ENCODE measurements at places on chromosomes 1 and 21.

DNA sequence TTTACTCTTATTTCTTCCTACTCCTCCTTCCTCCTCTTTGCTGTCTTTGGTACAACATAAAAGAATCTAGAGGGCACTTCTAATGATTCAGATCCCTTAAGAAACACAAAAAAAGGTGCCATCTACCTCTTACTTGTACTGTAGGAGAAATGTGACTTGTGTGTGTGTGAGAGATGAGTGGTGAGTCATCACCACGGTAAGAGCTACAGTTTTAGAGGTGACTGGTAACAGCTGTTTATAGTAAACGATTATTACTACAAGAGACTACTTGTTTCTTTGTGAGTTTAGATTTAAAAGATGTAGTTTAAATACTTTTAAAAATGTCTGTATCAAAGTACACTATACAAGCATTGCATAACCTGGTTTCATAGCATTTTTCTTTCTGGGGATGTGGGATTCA, 40.4 kb downstream of the SLC35D1 start:
- no peak for DNase-seq

DNA sequence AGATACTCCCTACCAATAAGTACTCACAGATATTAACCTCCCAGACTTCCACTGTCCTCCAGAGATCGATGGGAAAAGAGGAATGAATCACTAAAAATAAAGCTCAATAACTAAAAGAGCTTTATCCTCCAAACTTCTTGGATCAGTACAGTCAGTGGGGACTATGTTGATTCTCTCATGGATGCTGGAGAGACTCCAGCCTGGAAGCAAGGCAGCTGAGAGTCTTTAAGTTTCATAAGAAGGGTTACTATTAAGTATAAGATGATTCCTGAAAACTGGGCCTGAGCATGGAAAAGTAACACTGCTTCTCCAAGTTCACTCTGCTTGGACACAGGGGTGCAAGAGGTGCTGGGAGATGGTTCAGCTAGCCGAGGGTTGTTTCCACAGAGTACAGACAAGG, 6.2 kb upstream of the DDR2 start:
- DNase-seq: no peak

- no peak for DNase-seq
Observed at GRCh38 chr1:200767321-200767720, 28.6 kb downstream of the CAMSAP2 start.

GRCh38 chr21:14251336-14251735, 35.4 kb downstream of the RBM11 start:
- no peak for DNase-seq

GRCh38 chr1:69862906-69863305, 295.2 kb downstream of the LRRC7 start:
- DNase-seq: no peak

DNA sequence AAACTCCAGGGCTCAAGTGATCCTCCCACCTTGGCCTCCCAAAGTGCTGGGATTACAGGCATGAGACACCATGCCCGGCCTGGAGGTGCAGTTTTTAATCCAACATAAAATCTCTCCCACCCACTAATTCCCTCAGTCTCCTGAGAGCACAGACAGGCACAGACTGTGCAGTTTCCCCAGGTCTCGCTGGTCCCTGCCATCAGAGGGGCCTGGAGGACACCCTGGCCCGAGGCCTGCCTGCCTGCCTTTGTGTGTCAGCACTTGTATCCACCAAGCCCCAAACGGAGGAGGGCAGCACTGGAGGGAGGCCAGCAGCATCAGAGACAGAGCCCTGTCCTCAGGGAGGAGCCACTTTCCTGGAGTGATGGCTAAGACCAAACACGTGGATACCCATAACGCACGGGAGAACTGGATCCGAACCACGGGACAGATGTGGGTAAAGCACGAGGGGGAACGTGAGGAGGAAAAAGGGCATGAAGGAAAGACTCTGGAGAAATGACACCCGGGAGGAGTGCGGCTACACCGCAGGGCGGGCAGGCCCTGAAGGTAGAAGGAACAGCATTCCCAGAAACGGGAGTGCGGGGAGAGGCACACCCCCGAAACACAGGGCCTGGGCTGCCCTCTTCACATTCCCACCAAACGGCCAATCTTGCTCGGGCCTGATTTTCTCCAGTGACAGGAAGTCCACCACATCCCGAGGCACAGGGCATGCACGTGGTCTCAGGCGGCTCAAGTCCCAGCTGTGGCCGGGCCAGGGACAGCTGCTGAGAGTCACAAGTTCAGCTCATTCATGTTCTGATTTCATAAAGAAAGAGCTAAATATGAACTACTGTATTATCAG, 29.7 kb downstream of the NPHP4 start:
- no peak for DNase-seq

GRCh38 chr1:96730574-96731298, 9.2 kb downstream of the PTBP2 start:
- DNase-seq: no peak

DNA sequence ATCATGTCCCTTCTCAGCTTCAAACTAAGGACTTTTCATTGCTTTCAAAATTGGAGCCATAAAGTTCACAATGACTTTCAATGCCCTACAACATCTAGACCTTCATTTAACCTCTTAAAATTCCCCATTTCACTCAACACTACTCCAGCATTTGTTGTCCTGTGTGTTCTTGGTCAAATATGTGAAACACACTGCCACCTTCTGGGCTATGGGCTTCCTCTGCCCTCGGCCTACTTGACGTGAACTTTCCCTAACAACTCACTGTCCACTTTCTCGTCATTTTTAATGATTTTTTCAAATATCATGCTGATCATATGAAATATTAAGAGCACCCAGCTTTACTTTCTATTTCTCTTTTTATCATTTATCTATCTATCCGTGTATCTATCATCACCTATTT, 2018.4 kb downstream of the NCAM2 start:
- DNase-seq: no peak

- DNase-seq: no peak
Observed at GRCh38 chr1:223772771-223773160, 60.4 kb downstream of the CAPN2 start.

GRCh38 chr1:175733722-175734121, 9.7 kb downstream of the TNR start:
- DNase-seq: no peak

DNA sequence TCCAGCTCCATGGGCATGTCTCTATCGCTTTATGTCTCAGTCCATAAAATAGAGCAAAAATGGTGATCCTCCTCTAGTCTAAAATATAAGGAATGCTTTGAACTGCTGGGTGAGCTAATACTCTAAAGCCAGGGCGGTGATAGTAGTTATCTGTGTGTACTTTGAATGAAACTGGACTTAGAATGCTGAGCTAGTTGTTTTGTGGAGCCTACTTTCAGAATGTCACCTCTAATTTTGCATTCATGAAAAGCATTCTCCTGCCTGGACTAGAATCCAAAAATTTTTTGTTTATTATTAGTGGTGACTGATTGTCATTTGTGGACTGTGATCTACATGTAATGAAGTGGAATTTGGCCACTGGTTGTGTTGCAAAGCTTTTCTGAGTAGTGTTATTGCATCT, 241.6 kb upstream of the C1orf105 start:
- no peak for DNase-seq

GRCh38 chr1:93459126-93459525, 11.2 kb downstream of the FNBP1L start:
- DNase-seq: no peak

DNA sequence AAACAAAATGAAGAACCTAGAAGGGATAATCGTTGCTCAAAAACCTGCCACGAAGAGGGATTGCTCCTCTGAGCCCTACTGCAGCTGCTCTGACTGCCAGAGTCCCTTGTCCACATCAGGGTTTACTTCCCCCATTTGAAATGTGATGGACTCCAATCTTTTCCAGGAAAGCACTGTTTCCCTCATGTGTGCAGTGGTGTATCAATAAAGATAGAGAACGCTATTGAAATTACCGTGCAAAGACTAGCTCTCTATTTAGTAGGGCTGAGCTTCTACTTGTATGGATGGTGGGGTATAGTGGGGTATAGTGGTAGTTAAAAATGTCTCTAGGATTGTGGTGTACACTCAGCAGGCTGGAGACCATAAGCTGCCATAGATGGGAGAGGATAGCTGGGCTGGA, 3.7 kb downstream of the TMCO2 start:
- no peak for DNase-seq

- DNase-seq: no peak
Observed at GRCh38 chr1:37069406-37069805, 35.1 kb upstream of the GRIK3 start.

- DNase-seq: no peak
Observed at GRCh38 chr21:33108228-33108627, 38.3 kb downstream of the OLIG1 start.

Data from stimulated activated CD8-positive, alpha-beta memory T cell treated with anti-CD3 and anti-CD28 coated beads, Interleukin-15, amount 100 ng/mL, for 4 hours (primary cell).